CD8-positive, alpha-beta memory T cell (primary cell): ENCODE measurements at places on chromosomes 4 and X. TPM values are rescaled to one million over a fixed set of nuclear protein-coding genes. Genes with fewer than 3 reads are reported as not detected.

The NSUN7 gene
- not detected for total RNA-seq

The NXF3 gene
- not detected for total RNA-seq

The TMPRSS11E gene
- 0.18 TPM for total RNA-seq

The ARHGAP36 gene
- not detected for total RNA-seq

The HPSE gene
- total RNA-seq = 10.6 TPM

The PNMA6F gene
- total RNA-seq = not detected
